RWPE2 (cell line): ENCODE measurements at places on chromosomes 11 and 22.

GRCh38 chr11:116502641-116503061, 270.1 kb downstream of the BUD13 start:
- DNase-seq: no peak

- no peak for DNase-seq
Observed at GRCh38 chr11:77236901-77237300, 64.6 kb downstream of the GDPD4 start.

DNA sequence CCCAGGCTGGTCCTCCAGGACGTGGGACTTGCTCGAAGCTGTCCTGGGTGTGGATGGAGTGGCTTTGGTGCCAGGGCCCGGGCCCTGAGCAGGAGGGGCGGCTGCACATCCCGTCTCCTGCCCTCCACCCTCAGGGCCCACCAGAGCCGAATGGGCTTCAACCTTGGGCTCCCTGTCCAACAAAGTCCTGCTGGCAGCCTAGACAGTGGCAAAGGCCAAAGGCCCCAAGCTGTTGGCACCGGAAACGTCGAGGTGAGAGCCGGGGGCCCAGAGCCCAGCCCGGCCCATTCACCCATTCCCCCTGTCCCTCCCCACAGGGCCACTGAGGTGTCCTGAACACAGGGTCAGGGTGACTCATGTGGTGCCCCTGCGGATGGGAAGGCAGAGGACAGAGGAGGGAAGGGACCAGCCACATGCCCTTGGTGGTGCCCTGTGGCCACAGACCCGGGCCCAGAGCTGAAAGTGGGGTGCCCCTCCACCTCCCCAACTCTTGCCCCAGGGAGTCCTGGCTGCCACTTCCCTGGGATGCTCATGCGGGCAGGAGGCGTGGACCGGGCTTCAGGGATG, 9.1 kb downstream of the TSPAN32 start:
- DNase-seq: peak; percentile 58

DNA sequence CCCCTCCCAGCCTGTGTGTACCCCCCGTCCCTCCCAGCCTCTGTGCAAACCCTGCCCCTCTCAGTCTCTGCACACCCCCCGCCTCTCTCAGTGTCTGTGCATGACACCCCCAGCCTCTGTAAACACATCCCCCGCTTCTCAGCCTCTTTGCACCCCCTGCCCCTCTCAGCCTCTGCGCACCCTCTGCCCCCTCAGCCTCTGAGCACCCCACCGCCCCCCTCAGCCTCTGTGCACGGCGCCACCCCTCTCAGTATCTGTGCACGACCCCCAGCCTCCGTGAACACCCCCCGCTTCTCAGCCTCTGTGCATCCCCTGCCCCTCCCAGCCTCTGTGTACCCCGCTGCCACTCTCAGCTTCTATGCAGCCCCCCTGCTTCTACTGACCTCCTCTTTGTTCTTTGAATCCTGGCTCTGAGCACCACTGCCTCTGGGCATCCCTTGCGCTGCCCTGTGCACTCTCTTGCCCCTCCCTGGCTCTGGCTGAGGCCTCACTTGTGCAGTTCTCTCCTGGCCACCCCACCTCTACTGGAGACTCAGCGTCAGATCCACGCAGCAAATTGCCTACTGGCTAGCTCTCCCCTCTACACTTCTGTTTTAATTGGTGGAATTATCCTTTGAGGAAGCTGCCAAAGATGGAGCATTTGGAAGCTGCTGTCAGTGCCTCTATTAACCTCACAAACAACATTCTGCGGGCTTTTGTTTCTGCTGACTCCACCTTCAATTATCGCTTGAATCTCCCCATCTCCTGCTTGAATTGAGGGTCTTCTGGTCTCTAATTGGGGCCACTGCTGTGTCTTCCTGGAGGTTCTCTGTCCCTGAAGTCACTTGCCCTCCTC, 838.6 kb downstream of the TBC1D22A start:
- no peak for DNase-seq

DNA sequence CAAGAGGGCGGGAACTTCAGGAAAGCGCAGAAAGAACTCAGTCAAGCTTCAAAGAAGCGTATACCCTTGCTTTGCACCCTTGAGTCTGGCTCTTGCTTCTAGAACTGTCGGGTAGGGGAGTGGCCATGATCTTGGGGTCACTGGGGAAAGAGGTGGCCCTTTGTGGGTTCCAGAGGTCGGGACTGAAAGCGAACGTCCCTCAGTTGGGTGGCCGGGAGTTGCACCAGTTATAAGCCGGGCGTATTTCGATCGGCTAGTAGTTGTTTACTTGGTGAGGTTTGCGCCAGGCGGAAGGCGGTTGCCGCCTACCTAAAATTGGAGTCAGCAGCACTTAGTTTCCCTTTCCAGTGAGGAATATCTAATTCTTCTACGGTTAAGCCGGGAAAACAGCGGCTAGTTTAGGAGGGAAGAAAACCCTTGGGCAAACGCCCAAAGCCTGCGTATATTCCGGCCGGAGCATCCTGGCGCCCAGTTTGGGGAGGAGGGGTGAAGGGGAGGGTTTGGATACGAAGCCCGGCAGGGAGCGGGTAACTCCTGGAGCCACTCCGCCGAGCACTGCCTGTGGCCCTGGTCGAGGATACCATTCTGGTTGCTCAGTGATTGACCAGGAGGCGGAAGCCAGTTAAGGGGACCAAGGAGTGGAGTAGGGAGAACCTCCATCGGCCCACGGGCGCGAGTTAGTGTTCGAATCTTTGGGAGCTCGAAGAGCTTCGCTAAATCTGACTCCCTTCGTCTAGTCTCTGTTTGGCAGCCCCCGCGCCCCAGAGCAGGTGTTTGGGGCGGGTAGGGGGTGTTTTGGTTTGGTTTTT, 807 bp upstream of the WT1 start:
- DNase-seq: no peak

DNA sequence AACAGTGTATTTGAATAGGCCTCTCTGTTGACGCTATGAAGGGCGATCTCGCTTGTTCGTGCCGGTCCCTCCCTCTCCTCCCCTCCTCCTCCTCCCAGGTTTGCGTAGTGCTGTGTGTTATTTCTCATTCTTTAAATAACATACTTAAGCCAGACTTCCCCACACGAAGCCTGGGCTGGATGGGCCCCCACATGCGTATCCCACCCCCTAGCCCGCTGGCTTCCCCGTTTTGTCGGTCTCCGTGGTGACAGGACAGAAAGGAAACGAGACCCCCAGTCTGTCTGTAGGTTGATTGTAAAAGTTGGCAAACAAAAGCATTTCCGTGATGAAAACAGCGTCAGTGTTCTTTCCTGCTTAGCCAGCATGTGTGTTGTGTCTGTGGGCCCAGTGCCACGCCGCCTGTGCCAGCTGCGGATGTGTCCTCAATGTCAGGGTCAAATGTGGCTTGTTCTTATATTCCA, 27.3 kb downstream of the FAM118A start:
- DNase-seq: no peak

GRCh38 chr11:73265853-73266645, 6.1 kb upstream of the P2RY6 start:
- no peak for DNase-seq

GRCh38 chr11:27088353-27088752, 47.7 kb downstream of the BBOX1 start:
- DNase-seq: no peak

- DNase-seq: no peak
Observed at GRCh38 chr11:78060533-78060932, 3.1 kb upstream of the THRSP start.

- no peak for DNase-seq
Observed at GRCh38 chr11:119144825-119145486, 3.9 kb upstream of the ABCG4 start.

DNA sequence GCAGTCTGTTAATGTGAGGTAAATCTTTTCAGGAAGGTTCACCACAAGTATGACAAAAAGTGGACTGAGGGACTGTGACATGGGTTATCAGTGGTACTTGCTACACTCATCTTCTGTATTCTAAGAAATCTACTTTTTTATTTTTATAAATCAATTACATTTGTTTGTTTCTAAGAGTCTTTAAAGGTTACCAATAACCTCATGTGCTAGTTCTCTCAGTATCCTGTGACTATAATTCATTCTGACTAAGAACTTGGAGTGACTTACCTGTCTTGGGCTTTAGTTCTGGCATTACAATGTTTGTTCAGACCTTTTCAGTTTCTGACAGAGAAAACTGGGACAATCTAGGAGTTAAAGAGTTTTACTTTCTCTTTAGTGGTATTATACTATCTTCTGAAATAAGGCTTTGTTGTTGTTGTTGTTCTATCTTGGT, 108.4 kb downstream of the PDE3B start:
- no peak for DNase-seq

DNA sequence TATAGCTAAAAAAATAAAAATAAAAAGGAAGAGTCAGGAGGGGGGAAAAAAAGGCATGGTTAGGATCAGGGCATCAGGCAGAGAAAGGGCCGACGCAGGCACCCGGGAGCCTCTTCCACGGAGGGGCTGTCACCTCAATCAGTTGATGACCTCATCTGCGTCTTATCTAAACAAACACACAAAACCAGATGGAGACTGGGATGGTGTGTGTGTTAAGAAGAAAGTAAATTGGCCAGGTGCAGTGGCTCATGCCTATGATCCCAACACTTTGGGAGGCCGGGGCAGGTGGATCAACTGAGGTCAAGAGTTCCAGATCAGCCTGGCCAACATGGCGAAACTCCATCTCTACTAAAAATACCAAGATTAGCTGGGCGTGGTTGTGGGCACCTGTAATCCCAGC, 63.6 kb downstream of the DHCR7 start:
- DNase-seq: no peak

DNA sequence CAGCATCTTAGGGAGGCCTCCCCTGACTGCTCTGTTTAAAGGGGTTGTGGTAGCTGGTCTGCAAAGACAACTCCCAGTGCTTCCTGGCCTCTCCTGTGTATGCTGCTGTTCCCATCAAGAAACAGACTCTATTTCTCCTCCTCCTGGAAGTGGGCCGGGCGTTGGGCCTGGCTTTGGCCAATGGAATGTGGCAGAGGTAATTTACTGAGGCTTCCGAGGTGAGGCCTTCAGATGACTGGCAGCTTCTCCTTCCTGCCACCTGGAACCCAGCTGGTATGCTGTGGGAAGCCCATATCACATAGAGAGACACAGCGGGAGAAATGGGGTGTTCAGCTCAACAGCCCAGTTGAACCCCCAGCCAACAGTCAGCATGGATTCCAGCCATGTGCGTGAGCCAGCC, 25.1 kb upstream of the EIF3D start:
- DNase-seq: no peak

GRCh38 chr11:123833095-123833494, 26.9 kb upstream of the OR6M1 start:
- no peak for DNase-seq
